NCI-H1694 (cell line): ENCODE measurements at places on chromosomes 11 and 22.
A peak's percentile ranks its signal among the peaks of the same experiment; 100 is the strongest.

GRCh38 chr11:14898906-14899305 lies 6.9 kb upstream of the CYP2R1 start:
- no peak for DNase-seq

- DNase-seq, result peak; percentile 20
These were observed 99.9 kb upstream of the FGF3 start for GRCh38 chr11:69918938-69919650.

GRCh38 chr11:62905296-62905695 lies 15.9 kb downstream of the CHRM1 start:
- DNase-seq, result no peak

DNA sequence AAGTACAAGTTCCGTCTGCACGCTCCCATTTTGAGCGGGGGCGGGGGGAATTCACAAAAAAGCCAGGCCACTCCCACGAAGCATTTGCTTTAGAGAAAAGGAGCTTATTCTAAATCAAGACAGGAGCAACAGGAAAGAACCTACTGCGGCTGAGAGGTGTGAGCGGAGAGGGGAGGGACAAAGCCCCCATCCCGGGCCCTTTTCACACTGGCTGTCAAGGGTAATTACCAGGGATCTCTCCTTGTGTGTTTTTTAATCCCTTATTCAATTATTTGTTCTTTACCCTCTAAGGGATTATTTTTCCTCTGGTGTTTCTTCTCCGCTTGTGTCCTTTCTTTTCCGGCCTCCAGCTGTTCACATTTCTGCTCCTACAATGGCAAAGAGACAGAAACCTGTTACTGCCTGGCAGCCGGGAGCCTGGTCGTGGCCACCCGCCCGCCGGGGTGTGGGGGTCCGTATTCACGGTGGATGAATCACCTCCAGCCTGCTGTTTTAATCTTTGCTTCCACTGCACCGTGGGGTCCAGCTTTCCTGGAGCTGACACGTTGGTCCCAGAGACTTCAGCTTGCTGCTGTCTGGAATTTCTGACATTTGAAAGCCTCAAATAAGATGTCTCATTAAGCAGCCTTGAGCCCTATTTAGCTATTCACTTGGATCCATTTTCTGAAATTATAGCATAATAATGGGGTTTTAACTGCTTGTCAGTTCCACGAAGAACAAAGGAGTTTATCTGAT lies 61.4 kb upstream of the FADD start:
- DNase-seq, result no peak

GRCh38 chr22:41062146-41062545 lies 30.2 kb upstream of the EP300 start:
- DNase-seq, result no peak
